ENCODE measurements at places on chromosomes 5 and 9.

GRCh38 chr5:13921578-13921977, 22.9 kb downstream of the DNAH5 start:
- no peak for DNase-seq

GRCh38 chr5:137036640-137037039, 462.5 kb downstream of the SPOCK1 start:
- DNase-seq = no peak

GRCh38 chr9:97983589-97984187, 547 bp downstream of the ANP32B start:
- peak; percentile 49 for DNase-seq

- no peak for DNase-seq
Observed at GRCh38 chr9:26768145-26768544, 124.5 kb downstream of the CAAP1 start.

DNA sequence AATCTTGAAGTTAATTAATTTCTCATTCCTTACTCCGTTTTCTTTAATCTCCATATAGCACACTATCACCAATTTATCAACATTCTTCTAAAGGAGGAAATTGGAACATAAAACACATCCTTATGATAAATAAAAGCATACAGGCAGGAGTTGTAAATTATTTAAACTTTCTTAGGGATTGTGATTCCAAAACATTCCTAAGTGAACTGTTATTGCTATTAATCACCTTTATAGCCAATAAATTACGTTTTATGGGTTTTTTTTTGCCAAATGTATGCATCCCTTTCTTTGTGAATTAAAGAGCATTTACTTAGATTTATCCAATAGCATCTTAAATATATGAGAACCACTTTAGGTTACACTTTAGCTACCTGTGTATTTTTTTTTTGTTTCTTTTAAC, 55.3 kb downstream of the FBXO4 start:
- no peak for DNase-seq

DNA sequence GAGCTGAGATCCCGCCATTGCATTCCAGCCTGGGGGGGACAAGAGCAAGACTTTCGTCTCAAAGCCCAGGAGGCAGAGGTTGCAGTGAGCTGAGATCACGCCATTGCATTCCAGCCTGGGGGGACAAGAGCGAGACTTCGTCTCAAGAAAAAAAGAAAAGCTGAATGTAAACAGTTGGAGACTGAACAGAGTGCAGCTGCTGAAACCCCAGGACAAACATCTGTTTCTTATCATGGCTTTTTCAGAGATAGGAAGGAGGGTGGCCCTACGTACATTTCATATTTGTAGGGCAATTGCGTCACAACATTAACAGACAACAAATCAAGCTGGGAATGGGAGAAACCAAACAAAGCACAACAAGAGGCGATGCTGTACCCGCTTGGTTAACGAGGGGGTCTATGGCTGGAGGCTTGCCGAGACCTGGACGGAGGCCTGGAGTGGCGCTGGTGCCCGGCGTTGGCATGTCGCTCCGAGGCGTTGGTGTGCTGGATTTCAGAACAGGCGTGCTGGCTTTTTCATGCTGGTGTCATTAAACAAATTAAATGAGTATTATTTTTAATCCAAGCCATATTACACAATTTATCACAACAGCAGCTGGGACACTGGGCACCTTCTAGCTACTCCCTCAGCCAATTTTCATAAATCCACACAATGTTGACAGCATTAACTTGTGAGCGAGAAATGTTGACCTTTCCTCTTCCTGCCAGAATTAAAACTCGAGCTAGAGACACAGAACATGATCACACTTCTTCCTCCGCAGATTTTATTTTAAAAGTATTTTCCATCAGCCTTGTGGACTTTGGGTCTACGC, 76.1 kb downstream of the TLE1 start:
- DNase-seq = no peak

GRCh38 chr5:150778517-150779396, at the start of gene SMIM3:
SMIM3 (plus strand) TSS chr5:150778757; CDS start chr5:150795441, 16,684 bp downstream.
- DNase-seq = peak; percentile 74

- no peak for DNase-seq
Observed at GRCh38 chr9:27468000-27468399, 56.1 kb upstream of the IFNK start.

DNA sequence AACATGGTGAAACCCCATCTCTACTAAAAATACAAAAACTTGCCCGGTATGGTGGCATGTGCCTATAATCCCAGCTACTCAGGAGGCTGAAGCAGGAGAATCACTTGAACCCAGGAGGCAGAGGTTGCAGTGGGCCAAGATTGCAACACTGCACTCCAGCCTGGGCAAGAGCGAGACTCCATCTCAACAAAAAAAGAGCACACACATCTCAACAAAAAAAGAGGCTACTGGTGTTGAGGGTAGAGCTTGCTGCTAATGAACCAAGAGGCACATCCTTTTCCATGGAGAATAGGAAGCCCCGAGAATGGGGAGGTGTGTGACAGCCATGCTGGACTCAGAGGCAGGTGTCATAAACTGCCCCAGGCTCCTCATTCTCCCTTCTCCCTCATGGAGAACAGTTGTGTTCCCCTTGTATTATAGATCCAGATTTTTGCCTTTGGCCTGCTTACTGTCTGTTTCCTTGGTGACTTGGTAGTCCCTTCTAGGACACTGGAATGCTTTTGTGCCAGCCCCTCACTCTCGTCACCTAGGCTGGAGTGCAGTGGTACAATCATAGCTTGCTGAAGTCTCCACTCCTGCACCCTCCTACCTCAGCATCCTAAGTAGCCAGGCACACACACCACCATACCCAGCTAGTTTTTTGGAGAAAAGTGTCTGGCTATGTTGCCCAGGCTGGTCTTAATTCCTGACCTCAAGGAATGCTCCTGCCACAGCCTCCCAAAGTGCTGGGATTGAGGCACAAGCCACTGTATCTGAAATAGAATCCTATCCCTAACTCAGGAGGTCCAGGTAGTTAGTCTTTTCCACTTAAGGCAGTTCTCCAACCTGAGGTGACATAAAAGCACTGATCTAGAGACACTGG, 5.1 kb downstream of the RPL12 start:
- DNase-seq = no peak

- no peak for DNase-seq
Observed at GRCh38 chr5:17429353-17429752, 68.7 kb upstream of the TAF11L2 start.

DNA sequence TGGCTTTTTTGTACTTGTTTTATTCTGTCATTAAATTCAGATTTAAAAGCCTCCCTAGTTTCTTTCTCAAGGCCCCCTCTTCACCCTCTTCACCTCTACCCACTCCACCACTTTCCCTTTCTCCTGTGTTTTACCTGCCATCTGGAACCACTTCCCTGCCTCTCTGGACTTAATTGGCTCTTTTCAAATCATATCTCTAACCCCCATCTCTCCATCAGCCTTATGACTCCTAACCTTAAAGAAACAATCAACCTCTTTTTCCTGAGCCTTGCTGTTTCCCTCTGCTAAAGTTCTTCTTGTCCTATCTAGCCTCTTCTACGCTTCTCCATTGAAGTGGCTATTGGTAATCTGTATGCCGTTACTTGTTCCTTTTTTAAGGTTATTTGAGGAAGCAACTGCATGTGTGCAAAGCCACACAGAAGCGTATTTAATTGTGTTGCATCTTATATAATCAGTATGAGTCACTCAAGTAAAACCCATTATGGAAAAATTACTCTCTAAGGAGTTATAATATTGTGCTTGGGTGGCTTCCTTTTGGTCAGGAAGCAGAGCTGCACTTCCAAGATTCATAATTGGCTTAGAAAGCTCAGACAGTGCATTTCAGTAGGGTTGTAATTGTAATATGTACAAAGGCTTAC, 653.6 kb upstream of the ITGA1 start:
- no peak for DNase-seq

GRCh38 chr5:95590880-95591279, 29.0 kb upstream of the GPR150 start:
- DNase-seq = no peak

GRCh38 chr5:165495829-165496380, 1990.5 kb downstream of the MAT2B start:
- DNase-seq = no peak

DNA sequence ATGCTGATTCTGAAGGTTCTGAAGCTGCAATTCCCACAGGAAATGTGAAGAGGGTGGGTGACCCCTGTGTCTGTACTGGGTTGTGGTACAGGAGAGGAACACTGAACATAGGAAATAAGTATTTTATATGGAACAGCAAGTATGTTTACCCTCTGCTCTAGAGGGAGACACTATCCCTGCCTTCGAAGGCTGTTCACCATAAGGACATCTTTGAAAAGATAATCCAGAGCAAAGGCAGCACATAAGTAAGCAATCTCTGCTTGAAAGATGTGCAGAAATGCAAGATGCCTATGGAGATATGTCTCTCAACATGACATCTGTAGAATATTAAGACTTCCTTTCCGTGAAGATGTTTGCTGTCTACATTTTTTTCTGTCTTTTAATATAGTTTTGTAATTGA, 184.4 kb upstream of the EFNA5 start:
- no peak for DNase-seq

GRCh38 chr5:173829826-173830225, 58.3 kb upstream of the CPEB4 start:
- no peak for DNase-seq

GRCh38 chr9:14692470-14693250, 572 bp downstream of the ZDHHC21 start:
- peak; percentile 28 for DNase-seq

DNA sequence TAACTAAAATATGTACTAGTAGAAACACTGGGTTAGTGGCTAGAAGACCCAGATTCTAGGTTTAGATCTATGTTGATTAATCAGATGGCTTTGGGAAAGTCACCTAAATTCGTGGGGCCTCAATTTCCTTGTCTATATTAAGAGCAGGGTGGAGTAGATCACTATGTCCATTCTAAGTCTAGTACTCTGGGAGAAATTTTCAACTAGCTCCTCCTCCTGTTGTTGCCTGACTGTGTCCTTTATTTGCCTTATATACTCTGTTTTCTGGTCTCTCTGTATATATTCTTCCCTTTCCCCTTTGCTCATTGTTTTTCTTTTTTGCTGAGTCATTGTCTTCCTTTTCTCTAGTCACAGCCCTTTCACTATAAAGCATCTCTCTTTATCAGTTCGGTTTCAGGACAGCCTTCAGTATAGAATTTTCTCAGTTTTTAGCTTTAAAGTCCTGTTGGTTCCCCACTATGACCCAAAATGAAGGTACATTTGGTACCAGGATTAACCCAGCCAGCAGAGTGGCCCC, 44.5 kb upstream of the CDH6 start:
- DNase-seq = no peak
